ENCODE measurements at places on chromosomes 7 and 10.

DNA sequence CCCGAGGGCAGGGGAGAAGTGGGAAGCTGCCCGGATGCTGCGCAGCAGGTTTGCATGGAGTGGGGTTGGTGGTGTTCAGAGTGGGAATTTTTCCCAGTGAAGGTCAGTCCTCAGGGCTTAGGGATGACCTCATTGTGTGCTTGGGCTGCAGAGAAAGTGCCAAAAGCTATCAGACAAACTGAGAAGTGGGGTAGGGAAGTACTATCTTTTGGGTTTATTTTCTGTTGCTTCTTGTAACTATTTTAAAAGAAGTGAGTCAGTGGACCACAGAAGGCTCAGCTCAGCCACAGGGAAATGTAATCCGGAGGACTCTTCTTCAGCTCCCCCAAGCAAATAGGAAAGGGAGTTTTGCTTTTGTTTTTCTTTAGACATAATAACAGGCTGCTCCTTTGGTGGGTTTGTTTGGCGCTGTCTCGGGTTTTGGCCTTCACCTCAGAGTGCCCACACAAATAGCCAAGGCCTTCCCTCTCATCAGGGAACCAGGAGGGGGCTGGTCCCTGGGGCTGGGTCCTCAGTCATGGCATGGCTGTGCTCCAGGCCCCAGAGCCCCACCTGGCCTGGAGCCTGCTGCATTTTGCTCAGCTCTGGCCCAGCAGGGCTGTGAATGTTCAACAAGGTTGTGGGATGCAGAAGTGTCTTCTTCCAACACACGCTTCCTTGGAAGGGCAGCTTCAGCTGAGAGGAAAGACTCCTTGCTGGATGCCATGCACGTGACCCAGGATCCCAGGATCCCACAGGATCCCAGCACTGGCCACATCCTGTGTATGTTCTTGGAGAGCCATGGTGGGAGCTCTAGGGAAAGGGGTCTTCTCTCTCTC, 5.4 kb upstream of the FAM170B start:
- no peak for DNase-seq

- no peak for DNase-seq
These were observed 16.7 kb downstream of the TMEM120A start for GRCh38 chr7:75977743-75978142.

DNA sequence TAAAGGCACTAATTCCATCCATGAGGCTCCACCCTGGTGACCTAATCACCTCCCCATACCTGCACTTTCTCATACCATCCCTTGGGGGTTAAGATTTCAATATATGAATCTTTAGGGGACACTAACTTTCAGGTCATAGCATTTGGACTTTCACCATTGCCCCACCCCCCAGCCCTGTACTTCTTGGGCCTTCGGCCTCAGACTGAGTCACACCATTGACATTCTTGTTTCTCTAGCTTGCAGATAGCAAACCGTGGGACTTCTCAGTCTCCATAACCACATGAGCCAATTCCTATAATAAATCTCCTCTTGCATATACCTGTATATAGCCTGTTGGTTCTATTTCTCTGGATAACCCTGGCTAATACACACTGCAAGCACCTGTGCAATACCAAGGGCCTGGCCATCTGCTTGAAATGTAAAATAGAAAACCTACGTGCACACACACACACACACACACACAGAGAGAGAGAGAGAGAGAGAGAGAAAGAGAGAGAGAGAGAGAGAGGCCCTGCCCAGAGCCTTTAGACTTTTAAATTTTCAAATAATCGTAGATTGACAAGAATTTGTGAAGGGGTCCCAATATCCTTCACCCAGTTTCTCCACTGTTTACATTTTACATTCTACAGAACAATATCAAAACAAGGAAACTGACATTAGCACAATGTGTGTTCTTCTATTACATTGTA, 25.3 kb downstream of the ANXA8 start:
- peak; percentile 65 for DNase-seq

GRCh38 chr7:87316097-87316700, 29.3 kb upstream of the CROT start:
- DNase-seq = no peak

GRCh38 chr7:104288137-104288536, 40.3 kb upstream of the LHFPL3 start:
- DNase-seq = no peak

GRCh38 chr7:105934572-105935185, 28.4 kb upstream of the CDHR3 start:
- peak; percentile 62 for DNase-seq

- no peak for DNase-seq
These were observed 154.6 kb upstream of the RHEB start for GRCh38 chr7:151674161-151674920.

GRCh38 chr10:77164616-77165311, 472.8 kb downstream of the KCNMA1 start:
- no peak for DNase-seq

GRCh38 chr7:66043681-66044497, 31.7 kb upstream of the ASL start:
- peak; percentile 69 for DNase-seq

GRCh38 chr10:60892571-60892970, 51.4 kb downstream of the RHOBTB1 start:
- DNase-seq = no peak

- no peak for DNase-seq
These were observed 16.7 kb downstream of the INTS1 start for GRCh38 chr7:1487466-1487865.

GRCh38 chr7:137572056-137572784, 228.7 kb upstream of the PTN start:
- no peak for DNase-seq

DNA sequence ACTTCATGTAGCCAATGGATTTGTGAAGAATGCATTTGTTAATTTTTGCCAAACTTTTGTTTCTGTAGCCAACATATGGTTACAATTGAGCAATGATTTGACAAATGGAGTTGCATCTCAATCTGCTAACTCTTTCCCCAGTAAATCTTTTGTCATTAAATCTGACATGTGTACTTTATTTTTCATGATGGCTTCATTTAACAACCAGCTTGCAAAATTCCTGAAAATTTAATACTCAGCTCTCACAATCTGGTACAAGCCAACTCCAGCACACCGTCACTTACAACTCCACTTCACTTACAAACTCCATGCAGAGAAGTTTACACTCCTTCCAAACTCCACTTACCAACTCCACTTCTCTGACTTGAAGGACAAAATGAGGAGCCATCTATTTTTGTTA, 26.5 kb upstream of the HIBADH start:
- no peak for DNase-seq

GRCh38 chr7:111264111-111264868, 173.4 kb downstream of the LRRN3 start:
- DNase-seq = no peak
